Kidney capillary endothelial cell (primary cell): ENCODE measurements at places on chromosomes 6 and 20.

- peak; percentile 50 for DNase-seq
Measured at GRCh38 chr6:17583811-17584210, 16.3 kb upstream of the FAM8A1 start.

DNA sequence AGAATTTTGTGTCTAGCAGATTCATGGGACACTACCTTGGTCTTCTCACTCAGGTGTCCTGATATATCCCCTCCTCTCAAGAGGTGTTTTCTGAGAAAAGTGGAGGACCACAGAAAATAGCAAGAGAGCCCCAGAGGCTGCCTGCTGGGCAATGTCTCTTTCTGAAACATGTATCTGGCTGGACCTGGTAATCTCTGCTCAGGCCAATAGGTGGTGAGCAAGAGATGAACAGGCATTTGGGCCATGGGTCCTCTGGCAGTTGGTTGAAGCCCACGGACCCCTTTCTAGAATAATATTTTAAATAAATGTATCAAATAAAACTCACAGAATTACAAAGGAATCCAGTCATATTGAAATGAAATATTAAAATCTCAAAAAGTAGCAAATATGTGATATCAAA, 8.8 kb upstream of the THBD start:
- DNase-seq = no peak

GRCh38 chr20:2519115-2519809, 10.5 kb upstream of the ZNF343 start:
- DNase-seq = no peak

DNA sequence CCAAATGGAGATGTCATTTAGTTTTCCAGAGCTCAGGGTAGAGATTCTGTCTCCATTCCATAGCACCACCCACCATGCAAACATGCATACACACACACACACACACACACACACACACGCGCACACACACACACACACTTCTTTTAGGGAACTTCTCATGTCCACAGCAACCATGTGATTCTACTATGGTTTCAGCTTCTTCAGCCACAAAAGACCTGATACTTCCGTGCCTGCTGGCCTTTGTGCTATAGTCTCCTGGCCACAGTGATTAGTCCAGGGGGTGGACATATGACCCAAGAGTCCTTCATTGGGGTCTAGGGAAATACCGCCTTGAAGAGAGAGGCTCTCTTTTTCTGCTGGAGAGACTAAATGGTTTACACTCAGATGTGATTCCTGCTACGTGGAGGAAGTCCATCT, 53.5 kb downstream of the CARMIL1 start:
- no peak for DNase-seq

DNA sequence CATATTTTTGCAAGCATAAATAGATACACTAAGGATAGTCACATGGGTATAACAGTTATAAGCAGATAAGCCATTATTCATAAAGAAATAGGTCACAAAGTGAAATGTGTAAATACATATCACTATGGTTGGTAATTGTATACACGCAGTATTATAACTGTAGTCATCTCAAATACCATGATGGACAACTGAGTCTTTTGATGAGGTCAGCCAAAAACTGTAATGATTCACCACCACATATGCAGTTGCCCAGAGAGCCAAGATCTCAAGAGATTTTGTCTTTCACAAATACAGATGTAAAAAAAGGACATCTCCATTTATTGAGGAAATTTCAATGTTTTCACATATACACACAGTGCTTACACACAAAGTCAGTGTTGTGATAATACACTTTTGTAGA, 28.3 kb downstream of the ZNF292 start:
- no peak for DNase-seq

DNA sequence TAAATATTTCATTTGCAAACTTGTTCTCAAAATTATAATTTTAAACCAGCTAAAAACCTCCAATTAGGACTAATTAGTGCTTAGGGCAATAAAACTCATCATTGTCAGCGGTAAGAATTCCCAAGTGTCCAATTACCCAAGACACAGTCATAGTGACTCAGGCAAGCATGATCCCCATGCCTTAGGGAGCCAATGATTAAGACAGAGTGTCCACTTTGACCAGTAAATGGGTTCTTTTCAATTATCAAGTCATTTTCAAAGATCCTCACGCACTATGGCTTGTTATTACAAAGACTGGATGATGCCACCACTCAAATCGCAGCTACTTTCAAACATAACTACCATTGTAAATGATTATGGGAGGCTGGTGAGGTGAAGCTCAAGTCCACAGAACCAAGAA, 114.0 kb downstream of the BFSP1 start:
- DNase-seq = no peak

DNA sequence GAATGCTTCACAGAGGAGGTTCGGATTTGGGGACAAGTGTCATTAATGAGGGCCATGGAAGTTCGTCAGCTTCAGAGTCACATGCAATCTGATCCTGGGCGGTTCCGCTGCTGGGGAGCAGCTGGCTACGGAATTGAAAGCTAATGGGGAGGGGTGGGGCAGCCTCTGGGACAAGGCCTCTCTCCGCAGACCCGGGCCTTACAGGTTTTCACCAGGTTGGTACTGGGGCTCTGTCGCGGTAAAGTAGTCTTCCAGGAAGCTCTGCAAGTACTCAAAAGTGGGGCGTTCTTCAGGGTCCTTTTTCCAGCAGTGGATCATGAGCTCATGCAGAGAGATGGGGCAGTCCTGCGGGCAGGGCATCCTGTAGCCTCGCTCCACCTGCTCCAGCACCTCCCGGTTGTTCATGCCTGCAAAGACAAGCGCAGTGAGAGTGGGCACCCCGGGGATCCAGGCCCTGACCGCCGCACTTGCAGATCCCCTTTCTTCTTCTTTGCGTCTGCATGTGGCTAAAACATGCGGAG, 55.9 kb upstream of the TRAF3IP2 start:
- DNase-seq = no peak

DNA sequence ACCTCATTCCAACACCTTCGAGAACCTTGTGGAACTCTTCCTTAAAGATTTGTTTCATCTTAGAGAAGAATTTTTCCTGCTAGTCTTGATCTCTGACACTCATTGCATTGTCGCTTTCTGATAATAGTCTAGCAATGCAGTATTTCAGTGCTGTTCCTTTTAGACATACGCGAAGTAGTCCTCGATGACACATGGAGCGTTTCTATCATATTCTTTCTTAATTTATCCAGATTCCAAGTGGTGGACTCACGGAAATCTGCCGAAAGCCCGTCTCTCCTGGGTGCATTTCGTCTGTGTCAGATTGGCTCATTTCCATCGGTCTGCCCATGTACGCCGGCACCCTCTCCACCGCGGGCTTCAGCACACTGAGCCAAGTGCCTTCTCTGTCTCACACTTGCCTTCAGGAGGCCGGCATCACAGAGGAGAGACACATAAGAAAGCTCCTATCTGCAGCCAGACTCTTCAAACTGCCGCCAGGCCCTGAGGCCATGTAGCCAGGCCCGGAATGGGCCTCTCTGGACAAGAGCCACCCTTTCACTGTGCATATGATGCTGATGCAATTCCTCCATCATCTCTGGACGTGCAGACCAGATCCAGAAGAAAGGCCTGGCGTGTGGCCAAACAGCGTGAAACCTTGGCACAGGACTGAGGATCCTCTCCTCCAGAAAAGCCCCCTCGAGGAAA, 198.6 kb upstream of the UST start:
- DNase-seq = no peak

- no peak for DNase-seq
Measured at GRCh38 chr6:157080986-157081391, 242.3 kb downstream of the TMEM242 start.
